Mesendoderm (in vitro differentiated cells): ENCODE measurements at places on chromosomes 5 and 9.

DNA sequence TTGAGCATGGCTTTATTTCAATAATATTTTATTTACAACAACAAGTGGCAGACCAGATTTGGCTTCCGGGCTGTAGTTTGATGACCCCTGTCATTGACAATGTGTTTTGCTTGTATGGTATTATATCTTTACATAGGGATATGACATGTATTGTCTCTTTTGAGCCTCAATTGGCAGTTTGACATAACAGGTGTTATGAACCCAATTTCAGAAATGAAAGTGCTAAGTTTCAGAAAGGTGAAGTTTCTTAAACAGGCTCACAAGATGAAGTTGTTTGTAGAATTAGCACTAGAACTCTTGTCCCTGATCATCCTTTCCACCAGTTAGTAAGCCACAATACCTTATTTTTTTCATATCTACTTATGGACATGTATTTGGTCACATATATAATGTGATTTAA lies 303.0 kb upstream of the GRIA1 start:
- no peak for DNase-seq

DNA sequence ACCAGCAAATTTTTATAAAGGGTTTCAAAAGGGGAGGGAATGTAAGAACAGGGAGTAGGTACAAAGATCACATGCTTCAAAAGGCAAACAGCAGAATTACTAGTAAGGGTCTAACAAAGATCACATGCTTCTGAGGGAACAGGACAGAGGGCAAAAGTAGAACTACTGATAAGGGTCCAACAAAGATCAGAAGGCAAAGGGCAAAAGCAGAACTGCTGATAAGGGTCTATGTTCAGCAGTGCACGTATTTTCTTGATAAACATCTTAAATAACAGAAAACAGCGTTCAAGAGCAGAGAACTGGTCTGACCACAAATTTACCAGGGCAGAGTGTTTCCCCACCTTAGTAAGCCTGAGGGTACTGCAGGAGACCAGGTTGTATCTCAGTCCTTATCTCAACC lies 469.5 kb upstream of the PIK3R1 start:
- no peak for DNase-seq

DNA sequence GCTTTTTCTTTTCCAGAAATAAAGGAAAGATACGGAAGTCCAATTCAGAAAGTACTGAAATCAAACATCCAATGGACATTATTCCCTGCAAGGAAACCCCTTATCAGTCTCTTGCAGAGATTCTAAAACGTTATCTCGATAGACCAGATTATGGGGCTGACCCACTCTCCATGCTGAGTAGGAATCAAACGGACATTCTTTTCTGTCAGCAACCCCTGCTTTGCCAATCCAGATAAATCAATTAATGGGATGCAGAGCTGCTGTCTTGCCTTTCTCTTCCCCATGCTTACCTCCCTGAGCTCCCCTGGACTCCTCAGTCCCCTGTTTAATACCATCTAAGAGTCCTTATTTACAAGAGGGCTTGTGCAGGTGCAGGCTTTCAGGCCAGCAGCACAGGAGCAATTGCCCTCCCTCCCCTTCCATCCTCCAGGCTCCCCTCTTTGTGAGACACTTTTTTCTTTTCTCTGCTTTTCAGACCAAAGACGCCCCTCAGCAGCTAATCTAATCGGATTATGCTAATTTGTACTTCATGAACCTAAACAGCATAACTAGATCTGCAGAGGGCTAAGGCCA lies 14.2 kb downstream of the TAL2 start:
- peak; percentile 77 for DNase-seq

GRCh38 chr5:115968770-115969169 lies 6.5 kb downstream of the LVRN start:
- DNase-seq, result no peak

DNA sequence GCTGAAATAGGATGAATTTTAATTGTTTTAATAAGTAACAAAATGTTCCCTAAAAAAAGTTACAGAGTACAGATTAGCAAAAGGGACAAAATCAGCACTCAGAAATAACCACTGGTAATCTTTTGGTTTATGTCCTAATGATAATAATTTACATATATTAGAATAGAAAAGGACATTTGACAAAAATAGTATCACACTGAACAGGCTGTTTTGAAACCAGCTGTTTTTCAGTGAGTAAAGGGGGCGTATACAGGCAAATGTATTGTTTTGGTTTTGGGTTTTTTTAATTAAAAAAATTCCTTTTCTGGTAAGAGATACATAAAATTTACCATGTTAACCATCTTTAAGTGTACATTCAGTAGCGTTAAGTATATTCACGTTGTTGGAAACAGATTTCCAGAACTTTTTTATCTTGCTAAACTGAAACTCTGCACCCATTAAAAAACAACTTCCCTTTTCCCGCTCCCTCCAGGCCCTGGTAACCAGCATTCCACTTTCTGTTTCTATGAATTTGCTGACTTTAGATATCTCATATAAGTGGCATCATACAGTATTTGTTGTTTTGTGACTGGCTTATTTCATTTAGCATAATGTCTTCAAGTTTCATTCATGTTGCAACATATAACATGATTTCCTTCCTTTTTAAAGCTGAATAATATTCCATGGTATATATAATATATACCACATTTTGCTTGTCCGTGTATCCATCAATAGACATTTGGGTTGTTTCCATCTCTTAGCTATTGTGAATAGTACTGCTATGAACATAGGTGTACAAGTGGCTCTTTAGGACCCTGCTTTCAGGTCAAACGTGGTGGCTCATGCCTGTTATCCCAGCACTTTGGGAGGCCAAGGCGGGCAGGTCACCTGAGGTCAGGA lies 20.6 kb upstream of the LARP1 start:
- no peak for DNase-seq
